Activated naive CD4-positive, alpha-beta T cell treated with anti-CD3 and anti-CD28 coated beads, Interleukin-2, amount 50 U/mL, for 16 hours (primary cell): ENCODE measurements at places on chromosomes 7 and 10.
A peak's percentile ranks its signal among the peaks of the same experiment; 100 is the strongest.

DNA sequence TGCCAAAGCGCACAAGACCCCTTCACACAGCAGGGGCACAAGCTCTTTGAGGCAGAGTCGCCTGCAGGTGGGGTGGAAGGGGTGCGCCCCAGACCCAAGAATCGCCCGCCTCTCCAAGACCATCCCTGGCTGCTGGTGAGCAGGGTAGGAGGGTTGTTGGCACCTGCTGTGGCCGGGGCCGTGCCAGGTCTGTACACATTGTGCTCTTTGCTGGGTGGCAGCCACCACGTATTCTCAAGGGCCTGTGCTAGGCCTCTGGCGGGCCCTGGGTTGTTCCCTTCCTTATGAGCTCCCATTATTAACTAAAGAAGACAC, 84.4 kb downstream of the LHPP start:
- no peak for DNase-seq

GRCh38 chr7:30923774-30924413, 12.2 kb downstream of the AQP1 start:
- DNase-seq: no peak

DNA sequence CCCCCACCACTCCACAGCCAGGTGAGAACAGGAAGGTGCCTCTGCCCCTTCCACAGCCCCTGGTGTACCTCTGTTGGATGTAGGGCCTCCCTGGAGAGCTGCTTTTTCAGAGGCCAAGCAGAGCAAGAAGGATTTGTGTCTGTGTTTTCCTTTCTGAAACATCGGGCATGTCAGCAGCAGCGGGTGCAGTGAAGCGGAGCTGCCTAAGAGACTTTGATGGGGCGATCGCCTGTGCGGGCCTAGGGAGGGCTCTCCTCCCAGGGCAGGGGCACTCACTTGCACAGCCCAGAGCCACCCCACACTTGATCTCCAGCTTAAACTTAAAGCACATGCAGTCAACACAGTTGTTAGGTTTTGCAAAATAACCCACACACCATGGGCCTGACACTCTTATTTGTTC, 324.7 kb downstream of the ACTR3B start:
- DNase-seq: no peak

DNA sequence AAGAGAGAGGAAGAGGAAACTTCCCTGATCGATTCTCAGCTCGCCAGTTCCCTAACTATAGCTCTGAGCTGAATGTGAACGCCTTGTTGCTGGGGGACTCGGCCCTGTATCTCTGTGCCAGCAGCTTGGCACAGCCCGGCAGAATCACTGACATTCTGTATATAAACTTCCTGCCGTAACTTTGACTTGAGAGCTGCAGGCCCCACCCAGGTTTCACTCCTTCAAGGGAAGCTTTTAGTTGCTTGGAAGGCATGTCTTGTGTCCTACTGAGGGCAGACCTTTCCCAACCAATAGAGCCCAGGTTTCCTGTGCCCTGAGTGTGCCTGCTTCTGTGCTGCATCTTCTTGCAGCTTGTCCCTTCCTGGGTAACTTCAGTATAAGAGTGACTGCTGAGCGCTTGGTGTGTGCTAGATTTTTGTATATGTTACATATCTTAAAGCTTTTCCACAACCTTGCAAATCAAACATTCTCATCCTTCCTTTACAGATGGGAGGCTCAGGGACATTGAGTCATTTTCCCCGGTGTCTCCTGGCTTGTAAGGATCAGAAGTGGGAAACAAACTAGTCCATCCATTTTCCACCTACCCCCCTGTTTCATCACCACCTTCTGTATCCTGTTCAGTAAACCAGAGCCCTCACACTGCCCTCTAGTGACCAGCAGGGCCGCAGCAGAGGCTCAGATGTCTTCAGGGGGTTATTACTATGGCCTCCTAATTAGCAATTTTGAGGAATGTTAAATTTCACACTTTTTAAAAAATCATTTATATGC, 225.2 kb upstream of the PRSS58 start:
- DNase-seq: peak; percentile 63

DNA sequence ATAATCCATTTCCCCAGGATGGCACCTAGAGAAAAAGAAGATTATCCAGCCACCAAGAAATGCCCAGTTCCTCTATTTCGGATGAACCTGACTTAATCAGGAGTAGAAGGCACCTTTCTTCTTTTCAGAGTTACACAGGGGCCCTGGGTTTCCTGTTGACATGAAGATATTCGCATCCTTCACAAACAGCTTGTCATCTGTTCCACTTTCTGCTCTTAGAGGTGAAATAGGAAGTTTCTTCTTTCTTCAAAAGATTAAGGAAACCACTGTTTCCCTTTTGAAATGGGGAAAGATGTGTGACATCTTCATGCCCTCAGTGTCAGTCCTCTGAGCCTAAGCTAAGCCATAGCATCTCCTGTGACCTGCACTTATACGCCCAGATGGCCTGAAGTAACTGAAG, 39.1 kb upstream of the RAB18 start:
- no peak for DNase-seq

- DNase-seq: no peak
These were observed 496.2 kb upstream of the FOXK1 start for GRCh38 chr7:4185721-4186512.

DNA sequence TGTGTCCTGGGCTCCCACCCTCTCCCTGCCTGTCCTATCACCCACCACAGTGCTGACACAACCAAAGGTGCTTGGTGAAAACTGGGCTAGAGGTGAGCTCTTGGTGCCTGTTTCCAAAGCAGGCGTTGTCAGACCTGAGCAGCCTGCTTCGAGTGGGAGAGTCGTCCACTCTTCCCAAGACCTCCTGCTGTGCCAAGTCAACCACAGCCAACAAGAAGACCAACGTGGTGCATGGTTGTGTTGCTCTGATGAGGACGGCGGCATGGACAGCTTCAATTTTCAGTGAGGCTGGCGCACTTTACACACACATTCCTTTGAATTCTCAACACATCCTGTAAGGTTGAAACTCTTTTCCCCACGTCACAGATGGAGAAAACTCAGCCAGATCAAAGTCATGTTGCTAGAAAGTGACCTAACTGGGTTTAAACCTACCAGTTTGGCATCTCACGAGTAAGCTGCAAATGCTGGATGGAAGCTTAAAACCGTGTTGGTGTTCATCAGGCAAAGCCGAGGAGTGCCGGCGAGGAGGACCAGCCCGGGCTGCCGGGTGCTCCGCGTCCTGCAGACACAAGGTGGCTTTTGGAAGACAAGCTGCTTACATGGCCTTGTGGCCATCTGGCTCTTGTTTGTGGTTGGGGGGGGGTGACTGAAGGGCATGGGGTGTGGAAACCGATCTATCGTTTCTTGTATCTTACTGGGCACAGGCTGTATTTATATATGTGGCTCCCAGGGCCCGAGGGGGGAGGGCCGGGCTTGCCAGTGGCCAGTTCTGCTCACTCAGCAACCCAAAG, 39.3 kb downstream of the INSIG1 start:
- no peak for DNase-seq

DNA sequence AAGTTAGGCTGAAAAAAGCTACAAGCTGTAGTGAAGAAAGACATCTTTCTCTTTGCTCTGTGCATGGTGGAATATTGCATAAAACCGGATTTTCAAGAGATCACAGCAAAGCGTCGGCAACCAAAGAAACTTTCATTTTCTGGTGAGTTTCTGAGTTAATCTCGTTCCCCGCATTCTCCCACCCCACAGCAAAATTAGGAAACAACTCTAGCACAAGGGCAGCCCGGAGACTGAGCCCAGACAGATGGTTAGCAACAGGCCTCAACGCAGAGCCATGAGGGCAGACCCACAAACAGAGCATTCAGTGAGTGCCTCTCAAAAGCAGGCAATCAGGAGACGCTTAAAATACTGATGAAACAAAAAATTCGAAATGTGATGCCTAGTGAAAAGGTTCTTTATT, 396.1 kb upstream of the KLF6 start:
- DNase-seq: no peak

GRCh38 chr10:98919899-98920298, 315.8 kb downstream of the HPSE2 start:
- DNase-seq: no peak

- no peak for DNase-seq
These were observed 164.0 kb downstream of the NPSR1 start for GRCh38 chr7:34821932-34822558.

DNA sequence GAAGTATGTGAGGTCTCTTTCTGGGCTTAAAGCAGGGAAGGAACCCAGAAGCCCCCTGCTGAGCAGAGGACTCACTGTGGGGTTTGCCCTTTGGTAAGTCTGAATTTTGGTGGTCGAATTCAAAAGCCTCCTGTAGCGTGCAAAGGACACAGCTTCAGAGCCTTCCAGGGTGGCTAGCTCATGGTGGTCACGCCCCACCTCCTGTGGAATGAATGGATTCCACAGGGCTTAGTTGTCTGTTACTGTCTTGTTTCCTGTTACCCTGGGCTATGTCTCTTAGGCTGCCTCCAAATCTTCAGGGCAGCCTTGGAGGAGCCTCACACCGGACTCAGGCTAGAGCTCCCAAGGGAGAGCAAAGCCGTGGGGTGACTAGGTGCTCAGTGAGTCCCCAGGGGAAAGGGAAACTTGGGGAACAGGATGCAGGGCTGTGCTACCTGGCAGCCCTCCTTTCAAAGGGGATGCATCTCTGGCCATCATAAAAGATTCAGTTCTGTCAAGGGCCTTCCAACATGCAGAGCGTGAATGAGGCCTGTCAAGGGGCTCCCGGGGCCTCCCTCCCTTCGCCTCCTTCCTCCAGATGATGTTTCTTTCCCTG, 211.7 kb downstream of the CCSER2 start:
- no peak for DNase-seq

GRCh38 chr7:128287556-128287955, 46.5 kb downstream of the LEP start:
- DNase-seq: no peak

- no peak for DNase-seq
These were observed 47.1 kb upstream of the UBN2 start for GRCh38 chr7:139183878-139184338.

GRCh38 chr10:46282842-46283574, 3.8 kb upstream of the ANTXRL start:
- DNase-seq: peak; percentile 67

DNA sequence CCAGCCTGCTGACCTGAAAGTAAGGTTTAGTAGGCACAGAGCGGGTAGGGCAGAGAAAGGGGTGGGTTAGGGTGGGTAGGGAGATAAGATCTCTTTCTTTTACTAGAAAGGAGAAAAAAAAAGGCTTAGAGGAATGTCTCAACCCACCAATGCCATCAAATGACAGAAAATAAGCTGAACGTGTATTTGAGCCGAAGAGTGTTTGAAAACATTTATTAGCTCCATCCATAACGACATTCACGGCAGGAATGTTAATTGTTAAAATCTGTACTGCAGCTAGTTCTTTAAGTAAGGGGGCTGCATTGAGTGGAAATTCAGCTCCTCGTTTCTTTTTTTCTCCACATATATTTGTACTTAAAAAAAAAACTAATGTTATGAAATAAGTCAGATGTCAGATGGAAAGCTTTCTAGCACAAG, 63.7 kb upstream of the ARID5B start:
- no peak for DNase-seq

GRCh38 chr10:5601826-5602495, 64.4 kb downstream of the ASB13 start:
- DNase-seq: no peak

DNA sequence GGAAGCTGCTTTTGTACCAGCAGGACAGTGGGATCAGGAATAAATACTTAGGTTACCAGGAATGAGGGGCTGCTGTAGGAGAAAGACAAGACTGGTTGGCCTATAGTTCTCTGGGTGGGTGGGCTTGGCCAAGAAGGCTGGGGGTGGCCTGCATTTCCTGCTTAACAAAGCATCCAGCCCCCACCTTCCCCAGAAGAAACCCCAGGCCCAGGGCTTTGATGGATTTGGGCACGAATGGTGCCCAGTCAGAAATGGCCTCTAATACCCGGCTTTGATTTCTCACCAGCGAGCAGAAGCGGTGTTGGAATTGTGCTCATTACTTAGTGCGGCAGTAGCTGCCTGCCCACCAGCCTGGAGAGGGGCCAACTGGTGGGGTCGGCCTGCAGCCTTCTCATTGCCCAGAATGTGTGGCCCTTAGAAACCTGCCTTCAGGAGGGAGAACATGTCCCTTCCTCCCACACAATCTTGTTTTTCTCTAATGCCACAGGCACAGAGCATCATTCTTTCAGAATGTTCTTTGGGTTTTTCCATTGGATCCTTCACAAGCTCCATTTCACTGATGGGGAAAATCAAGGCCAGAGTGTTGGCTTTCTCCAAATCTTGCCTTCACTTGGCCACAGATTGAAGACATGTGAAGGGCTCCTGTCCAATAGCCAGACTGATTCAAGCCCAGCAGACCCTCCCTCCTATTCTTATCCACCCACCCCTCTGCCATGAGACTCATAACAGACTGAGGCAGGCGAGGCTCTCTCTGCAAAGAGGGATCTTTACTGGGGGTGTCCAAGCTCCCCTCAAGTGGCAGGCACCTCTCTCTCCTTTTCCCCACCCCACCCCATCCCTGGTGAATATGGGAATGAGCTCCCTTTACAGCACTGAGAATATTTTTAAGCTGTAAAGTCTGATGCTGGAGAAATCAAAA, 2.5 kb downstream of the UNC5B start:
- no peak for DNase-seq

GRCh38 chr7:128124786-128125185, 93.5 kb upstream of the LRRC4 start:
- DNase-seq: no peak

- DNase-seq: no peak
These were observed 93.8 kb downstream of the STRA8 start for GRCh38 chr7:135327458-135327857.

DNA sequence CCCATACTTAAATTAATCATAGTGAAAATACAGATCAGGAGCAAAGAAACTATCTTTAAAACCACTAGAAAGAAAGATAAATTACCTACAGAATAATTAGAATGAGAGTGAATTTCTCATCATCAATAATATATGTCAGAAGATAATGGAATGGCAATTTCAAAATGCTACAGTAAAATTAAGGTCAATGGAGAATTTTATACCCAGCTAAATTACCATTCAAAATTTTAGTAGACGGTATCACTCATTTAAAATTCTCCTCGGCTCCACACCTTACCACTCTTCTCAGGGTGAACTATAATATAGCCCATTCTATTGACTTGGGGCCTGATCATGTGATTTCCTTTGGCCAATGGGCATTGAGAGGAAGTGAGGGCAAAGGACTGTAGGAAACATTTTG, 192.5 kb upstream of the TCERG1L start:
- DNase-seq: no peak
